ENCODE measurements at places on chromosomes 2 and 18.

- peak; percentile 77 for DNase-seq
Observed at GRCh38 chr18:50194631-50195532, at the start of gene MYO5B. MYO5B (minus strand) TSS chr18:50195147; CDS start chr18:50194793, 354 bp downstream.

- no peak for DNase-seq
Observed at GRCh38 chr18:27520401-27520800, 335.3 kb upstream of the CHST9 start.

DNA sequence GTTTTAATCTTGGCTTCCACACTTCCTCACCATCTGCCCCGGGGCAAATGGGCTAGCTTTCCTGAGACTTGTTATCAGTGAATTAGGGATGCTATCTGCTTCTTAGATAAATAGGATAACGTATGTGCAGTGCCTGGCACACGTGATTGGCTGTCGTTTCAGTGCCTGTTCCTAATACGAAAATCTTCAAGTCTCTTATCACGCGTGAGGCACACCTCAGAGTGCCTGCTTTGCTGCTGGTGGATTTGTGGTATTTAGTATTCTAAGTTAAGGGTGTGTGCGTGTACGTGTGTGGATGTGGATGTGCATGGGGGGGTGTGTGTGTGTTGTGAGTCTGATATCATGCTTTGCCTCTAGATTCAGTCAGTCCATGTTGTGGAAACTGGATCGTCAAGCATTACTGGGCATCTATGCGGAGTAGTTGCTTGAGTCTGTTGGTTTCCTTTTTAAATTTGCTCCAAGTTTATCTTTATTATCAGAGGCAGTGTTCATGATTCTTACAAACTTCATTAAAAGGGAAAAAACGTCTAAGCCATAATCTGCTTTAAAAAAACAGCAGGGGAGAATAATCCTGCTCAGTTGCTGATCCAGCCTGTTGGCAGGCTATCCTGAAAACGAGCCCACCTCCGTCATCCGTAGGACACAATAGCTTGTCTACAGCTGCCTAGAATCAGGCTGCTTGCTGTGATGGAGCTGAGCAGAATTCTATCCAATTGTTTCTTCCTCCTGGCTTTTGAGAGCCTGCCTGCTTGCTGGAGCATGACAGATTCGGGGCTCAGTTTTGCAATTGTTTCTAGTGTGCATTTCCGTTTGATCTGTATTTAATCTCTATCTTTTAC, 6.6 kb downstream of the SH3RF3 start:
- DNase-seq = no peak

GRCh38 chr2:136247204-136247950, 129.4 kb upstream of the CXCR4 start:
- DNase-seq = no peak

DNA sequence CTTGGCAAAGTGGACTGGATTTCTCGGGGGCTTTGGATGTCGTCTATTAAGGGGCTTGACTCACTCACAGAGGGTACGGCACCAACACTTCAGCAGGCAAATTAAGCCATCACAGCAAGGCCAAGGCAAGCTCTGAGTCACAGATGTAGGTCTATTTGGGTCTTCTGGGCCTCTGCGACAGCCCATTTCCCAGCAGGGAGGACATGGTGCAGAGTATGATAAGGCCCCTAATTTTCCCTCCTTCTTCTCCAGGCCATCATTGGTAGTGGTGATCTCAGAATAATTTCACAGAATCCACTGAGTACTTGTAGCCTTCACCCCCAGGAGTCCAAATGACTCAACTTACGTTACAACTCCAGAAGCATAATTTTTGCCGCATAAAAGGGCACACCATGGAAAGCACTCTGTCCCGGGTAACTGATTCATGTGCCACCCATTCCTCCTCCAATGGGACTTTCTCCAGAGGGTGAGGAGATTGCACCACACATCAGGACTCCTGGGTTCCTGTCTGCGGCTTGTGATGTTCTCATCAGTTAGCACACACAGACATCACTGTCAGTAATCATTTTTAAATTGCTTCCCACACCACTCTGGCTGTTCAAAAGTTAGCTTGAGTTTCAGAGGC, 164.9 kb downstream of the TXNL1 start:
- DNase-seq = no peak

DNA sequence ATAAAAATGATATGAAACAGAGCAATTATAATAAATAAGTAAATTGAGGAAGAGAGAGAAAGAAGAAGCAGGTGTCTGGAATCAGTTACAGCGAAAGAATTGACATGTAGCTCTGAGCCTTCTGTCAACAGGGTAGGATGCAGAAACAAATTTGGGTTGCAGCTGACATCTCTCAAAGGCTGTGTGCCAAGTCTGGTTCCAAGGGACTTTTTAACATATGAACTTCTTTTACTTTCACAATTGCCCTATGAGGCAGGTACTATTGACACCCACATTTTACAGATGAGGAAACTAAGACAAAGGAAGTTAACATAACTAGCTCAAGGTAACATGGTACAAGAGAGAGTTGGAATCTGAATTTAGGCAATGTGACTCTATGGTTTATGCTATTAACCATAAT, 260.0 kb downstream of the ASXL3 start:
- DNase-seq = no peak

DNA sequence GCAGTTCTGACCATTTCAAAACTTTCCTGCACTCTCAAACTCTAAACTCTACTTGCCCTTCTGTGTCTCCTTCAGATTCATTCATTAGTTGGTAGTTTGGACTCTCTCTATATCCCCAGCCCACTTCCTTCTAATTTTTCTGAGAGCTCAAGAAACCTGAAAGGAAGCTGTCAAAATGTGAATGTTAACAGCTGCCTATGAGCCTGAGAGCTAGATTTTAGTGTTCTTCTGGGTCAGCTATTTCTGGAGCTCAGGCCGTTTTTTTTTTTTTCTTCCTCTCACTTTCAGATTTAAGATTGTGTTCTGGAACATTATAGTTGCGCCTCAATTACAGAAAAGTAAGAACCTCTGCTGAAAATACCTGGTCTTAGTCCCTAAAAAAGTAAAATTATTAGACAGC, 73.1 kb downstream of the RTN4 start:
- DNase-seq = no peak

DNA sequence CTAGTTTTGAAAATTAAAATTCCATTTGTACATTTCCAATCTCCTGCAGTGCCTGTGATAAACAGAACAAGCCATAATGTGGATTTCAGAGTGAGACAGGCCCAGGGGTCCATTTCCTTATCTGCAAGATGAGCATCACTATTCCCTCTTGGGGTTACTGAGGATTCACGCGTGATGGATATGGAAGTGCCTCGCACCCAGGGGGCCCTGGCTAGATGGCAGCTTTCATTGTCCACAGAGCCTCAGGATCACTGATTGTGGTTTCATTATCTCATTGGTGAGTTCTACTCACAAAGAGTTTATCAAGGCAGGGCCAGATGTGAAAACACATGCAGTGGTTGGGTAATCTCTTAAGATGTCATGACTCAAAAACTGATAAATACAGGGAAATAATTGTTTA, 11.6 kb downstream of the CNGA3 start:
- DNase-seq = no peak

GRCh38 chr2:16179701-16180416, 239.5 kb downstream of the MYCN start:
- no peak for DNase-seq

GRCh38 chr18:9869715-9870430, 15.9 kb upstream of the TXNDC2 start:
- DNase-seq = no peak

DNA sequence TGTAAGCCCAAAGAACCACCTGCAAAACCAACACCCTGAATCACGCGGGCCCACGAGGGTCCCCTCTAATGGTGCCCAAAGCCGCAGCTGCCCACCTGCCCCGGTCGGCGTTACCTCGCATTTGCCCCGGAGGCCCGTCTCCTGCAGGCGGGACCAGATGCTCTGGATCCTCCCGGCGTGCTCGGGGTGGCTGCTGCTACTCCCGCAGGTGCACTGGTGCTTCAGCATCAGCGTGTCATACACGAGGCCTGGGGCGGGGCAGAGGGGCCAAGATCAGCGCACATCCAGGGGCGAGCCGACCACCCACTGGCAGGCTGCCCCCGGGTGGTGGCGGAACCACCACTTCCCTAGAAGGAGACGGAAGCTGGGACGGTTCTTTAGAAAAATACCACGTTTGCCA, 260.1 kb downstream of the TWIST2 start:
- no peak for DNase-seq

Measured in activated effector memory CD4-positive, alpha-beta T cell treated with anti-CD3 and anti-CD28 coated beads, Interleukin-2, amount 50 U/mL, for 16 hours (primary cell).